Stimulated activated CD8-positive, alpha-beta memory T cell treated with anti-CD3 and anti-CD28 coated beads, Interleukin-15, amount 100 ng/mL, for 4 hours (primary cell): ENCODE measurements at places on chromosomes 1 and 21.

GRCh38 chr1:6500544-6501278 lies 9.2 kb upstream of the PLEKHG5 start:
- no peak for DNase-seq

DNA sequence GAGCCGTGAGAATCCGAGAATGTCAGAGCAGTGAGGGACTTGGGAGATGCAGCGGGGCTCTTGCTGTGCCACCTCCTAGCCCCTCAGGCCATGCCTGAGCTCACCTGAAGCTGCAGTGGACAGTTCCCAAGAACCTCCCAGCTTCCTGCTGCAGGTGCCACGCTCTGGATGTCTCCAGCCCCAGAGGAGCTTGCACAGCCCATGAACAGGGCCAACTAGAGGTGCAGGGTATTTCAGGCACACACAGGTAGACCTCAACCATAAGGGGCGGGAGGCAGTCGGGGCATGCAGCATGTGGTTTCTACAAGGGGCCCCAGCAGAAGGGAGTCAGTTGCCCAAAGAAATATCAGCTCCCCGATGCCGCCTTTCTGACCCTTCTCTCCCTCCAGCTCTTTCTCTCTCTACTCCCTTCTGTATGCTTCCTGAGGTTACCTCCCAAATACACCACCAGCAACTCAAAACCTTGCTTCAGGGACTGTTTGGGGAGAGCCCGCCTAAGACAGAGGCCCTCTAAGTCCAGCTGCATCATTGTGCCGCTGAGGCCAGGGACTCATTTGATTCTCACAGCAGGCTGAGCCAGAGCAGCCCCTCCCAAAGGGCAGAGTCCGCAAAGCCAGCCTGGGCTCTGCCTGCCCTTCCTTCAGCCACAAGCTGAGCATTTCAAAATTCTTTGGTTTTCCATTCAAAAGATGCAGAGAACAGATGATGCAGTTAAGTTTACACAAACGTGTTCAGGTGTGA lies 209.8 kb downstream of the MATN1 start:
- no peak for DNase-seq

DNA sequence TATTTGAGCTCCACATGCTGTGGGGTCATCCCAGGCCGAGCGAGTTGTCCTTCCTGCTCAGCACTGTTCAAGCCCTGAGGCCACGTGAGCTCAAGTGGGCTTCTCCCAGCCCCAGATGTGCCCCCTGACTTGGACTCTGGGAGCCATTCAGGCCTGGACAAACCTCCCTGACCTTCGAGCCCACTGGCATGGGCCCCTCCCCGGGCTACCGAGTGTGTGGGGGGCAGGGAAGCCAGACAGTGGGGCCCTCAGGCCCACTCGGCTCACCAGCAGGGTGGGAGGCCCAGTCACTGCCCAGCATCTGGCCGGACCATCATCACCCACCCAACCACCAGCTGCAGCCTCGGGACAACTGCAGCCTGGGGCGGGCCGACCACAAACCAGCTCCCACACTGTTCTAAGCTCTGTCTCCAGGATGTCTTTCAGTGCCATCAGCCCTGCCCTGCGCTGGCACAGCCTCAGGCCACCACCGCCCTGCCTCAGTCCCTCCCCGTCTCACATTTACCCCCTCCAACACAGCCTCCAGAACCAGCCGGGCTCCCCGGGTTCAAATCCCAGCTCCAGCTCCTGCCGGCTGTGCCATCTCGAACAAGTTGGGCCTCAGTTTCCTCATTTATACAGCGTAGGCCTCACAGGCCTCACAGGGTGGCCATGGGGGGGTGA lies 20.9 kb upstream of the PLEKHG5 start:
- no peak for DNase-seq

DNA sequence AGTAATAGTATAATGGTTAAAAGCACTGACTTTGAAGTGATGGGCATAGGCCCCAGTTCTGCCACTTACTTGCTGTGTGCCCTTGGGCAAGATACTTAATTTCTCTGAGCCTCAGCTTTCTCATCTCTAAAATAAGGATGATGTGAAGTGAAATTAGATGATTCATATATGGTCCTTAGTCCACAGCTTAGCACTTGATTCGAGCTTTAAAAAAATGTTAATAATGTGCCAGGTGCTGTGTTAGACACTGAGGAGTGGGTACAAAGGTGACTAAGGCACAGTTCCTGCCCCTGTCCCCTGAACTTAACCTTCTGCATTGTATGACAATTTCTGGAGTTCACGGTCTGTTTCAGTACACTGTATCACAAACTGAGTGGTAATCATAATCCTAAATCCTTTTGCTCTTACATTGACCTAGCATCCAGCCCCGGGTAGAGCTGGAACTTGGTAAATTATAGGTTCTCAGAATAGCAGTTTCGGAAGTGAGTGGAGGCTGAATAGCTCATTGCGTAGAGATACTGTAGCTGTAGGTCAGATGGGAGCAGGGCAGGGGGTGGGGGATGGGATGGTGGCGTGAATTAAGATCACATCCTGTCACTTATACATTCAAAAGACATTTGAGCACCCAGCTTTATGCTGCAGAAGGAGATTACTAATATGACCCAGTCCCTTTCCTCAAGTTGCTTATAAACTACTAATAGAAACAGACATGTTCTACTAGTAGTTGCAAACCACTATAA lies 1.5 kb downstream of the ZNF691 start:
- DNase-seq = no peak

DNA sequence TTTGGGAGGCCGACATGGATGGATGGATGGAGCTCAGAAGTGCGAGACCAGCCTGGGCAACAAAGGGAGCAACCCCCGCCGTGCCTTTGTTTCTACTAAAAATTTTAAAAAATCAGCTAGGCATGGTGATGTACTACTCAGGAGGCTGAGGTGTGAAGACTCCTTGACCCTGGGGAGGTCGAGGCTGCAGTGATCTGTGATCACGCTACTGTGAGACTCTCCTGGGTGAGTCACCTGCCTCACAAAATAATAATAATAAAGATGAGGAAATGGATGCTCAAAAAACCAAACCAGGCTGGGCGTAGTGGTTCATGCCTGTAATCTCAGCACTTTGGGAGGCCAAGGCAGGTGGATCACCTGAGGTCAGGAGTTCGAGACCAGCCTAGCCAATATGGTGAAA lies 19.2 kb downstream of the DSTYK start:
- DNase-seq = no peak

DNA sequence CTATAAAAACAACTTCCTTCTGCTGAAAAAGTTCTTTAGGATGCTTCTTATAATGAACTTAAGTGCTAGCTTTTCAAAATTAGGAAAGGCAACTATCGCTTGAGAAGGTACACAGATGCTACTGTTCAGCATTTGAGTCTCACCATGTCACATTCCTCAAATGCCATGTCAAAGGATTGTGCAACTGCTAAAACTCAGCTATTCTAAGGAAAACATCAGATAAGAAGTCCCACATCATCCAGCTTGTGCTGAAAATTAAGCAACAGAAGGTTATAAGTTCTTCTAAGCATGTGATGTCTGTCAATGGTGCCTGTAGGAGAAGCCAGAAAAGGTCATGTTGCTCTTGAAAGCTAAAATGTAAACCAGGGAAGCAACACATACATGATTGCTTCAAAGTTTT lies 36.5 kb downstream of the MCOLN2 start:
- DNase-seq = no peak
